ENCODE measurements at places on chromosomes 2 and 18. TPM values are rescaled to one million over a fixed set of nuclear protein-coding genes. Genes with fewer than 3 reads are reported as not detected.

FSIP2 gene
- total RNA-seq = 0.83 TPM

- no peaks in the 10 kb centered on the region for H3K27me3 ChIP-seq
- no peak for DNase-seq
- H3K27ac ChIP-seq = no peak overlapping the region
- no peaks in the 10 kb centered on the region for H3K4me1 ChIP-seq
- H3K36me3 ChIP-seq = no peaks in the 10 kb centered on the region
Measured at GRCh38 chr2:239892441-239893235, 132.5 kb downstream of the NDUFA10 start.

- H3K4me3 ChIP-seq = no peak overlapping the region
- H3K36me3 ChIP-seq = no peaks in the 10 kb centered on the region
- H3K4me1 ChIP-seq = peaks cover 5% of the 10 kb centered on the region
- DNase-seq = no peak
- H3K27me3 ChIP-seq = peaks cover 37% of the 10 kb centered on the region
Measured at GRCh38 chr2:75194184-75194868, 5.0 kb downstream of the TACR1 start.

DNA sequence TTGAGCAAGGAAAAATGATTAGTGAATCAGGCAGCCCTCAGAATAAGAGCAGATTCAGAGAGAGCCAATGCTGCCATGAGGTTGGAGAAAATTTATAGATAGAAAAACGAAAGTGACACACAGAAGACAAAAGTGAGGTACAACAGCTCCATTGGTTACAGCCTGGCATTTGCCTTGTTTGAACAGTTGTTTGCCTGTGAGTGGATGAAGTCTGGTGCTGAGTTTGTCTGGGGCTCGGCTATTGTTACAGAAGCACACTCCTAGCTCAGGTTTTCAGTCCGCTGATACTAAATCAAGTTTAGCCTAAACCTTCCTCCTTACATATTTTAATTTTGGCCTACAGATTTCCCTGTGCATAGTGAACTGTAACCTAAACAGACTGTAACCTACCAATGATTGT, 387.8 kb upstream of the RAB12 start:
- no peaks in the 10 kb centered on the region for H3K27me3 ChIP-seq
- no peaks in the 10 kb centered on the region for H3K4me1 ChIP-seq
- no peak overlapping the region for H3K27ac ChIP-seq
- no peak for DNase-seq
- no peaks in the 10 kb centered on the region for H3K36me3 ChIP-seq

Data from esophagus muscularis mucosa (tissue), 4 donors.